Left kidney (tissue), 8 donors: ENCODE measurements at places on chromosomes 12 and 14. TPM values are rescaled to one million over a fixed set of nuclear protein-coding genes. Genes with fewer than 3 reads are reported as not detected.

GRCh38 chr12:116615141-116615861 is 56.1 kb downstream of the MAP1LC3B2 start:
- no peak for DNase-seq

- DNase-seq, result no peak
Measured at GRCh38 chr12:2678426-2678825, 116.3 kb upstream of the FKBP4 start.

- no peak for DNase-seq
Measured at GRCh38 chr12:105257321-105257728, 21.4 kb upstream of the APPL2 start.

- DNase-seq, result no peak
Measured at GRCh38 chr12:25119020-25119419, 75.9 kb downstream of the DNAI7 start.

GRCh38 chr12:94289461-94290312 is 141.3 kb downstream of the PLXNC1 start:
- DNase-seq, result no peak

The CMA1 gene
- 0.42 TPM for polyA plus RNA-seq

The MYL2 gene
- polyA plus RNA-seq, result not detected

The TMEM229B gene
- polyA plus RNA-seq, result 2.6 TPM
